ENCODE measurements at places on chromosomes 3 and 15.

- no peak for DNase-seq
Observed at GRCh38 chr3:71062952-71063772, 520.4 kb downstream of the FOXP1 start.

- no peak for DNase-seq
Observed at GRCh38 chr15:99320374-99321215, 69.3 kb downstream of the LRRC28 start.

DNA sequence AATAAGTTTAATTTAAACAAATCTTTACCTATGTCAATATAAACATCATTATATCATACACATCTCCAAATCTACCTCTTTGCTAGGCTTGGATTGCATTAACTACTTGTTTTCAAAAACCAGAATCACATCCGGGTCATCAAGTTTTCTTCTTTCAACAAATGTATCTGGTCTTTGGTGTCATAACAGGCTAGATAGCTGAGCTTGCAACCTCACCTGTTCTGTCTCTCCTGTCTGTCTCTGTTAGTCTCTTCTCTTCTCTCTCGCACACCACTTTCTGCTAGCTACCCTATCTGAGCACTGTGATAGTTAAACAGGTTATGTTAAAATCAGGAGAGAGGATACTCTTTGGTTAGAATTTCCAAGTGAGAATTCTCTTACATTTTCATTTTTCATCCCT is 6.7 kb downstream of the FOXB1 start:
- DNase-seq, result no peak

DNA sequence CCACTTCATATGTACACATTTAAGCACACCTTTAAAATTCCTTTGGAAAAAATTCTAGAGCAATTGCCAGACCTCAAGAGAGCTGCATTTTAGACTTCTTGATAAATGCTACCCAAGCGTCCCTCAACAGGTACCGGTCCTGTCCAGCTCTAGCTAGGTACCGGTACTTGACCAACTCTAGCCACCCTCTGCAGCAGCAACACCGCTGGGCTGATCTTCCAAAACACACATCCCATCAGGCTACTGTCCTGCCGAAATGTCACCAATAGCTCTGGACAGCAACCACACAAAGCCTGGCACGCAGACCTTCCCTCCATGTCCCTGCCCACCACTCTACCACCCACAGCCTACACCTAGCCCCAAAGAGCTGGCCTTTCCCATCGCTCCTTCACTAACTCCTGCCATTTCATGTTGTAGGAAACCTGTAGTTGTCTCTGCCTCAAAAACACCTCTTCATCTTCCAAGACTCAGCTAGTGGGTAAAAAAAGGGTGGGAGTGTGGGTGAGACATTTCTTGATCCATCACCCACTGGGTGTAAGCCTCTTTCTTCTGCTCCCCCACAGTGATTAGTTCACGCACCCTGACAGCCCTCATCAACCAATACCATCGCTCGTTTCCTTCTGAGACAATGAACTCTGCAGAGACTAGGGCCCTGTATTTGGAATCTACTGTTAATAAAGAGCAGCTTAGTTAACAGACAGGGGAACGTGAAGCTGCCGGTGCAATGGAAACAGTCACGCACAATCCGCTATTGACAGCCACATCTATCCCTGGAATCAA is 6.8 kb downstream of the CHSY1 start:
- DNase-seq, result no peak

- no peak for DNase-seq
Observed at GRCh38 chr15:39454189-39454986, 126.5 kb upstream of the THBS1 start.

DNA sequence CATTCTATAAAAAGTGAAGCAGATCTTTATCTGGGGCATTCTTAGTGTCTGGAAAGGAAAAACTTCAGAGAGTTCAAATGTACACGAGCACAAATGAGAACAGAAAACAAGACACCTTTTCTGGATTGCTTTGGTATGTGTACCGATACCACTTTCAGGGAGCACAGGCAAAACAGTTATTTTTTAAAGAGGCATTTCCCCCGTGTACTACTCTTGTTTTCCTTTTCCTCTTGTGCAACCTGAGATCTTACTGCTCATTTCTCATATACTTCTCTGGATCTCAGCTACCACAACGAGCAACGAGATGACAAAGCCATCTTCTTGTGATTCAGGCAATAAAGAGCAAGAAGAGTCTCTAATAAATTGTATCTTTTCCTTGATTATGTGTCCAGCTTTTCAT is 463.6 kb downstream of the SHQ1 start:
- no peak for DNase-seq

DNA sequence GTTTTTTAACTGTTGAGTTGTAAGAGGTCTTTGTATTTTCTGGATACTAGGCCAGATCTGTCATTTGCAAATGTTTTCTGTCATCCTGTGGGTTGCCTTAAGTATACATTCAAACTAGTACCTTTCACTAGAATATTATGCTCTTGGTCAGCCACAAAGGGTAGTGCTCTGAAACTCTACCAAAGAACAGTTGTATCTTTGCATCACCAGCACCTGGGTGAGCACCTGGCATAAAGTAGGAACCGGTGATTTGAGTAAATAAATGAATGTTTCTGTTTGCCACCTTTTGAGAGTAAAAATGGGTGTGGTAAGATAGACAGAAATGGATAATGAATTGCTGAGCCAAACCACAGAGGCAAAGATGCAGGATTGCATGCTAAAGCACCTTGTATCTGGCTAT is 98.7 kb downstream of the SLCO3A1 start:
- no peak for DNase-seq

- DNase-seq, result no peak
Observed at GRCh38 chr15:87940768-87941167, 315.8 kb downstream of the NTRK3 start.

Measured in T47D (cell line).